ENCODE measurements at places on chromosomes 11 and 22.

DNA sequence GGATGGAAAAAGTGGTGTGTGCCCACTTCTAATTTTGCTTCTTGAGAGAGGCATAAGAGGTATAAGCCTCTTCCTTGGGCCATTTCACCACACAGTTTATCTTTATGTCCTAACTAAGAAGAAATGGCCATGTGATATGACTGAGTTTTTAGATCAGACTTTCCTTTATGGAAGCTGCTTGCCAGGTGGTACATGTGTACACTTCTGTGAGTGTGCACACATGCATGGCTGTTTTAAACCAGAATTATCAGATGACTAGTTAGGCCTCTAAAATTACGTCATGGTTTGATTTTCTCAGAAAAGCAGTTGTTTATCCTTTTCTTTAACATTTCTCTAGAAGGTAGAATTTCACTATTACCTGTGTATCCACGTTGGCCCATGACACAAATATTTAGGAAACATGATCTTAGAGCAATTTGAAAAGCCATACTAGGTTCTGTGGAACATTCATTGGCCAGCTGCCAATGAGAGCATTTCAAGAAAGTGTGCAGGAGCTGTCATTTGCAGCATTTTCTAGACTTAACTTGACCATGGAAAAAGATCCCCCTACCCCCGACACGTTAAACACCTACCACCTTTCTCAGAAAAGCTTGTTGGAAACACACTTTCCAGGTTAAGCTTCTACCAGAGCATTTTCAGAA lies 109.2 kb upstream of the GAL start:
- no peak for DNase-seq

GRCh38 chr22:45007391-45008185 lies 2.2 kb downstream of the PHF21B start:
- no peak for DNase-seq

- no peak for DNase-seq
These were observed 22.6 kb downstream of the NEU3 start for GRCh38 chr11:75011357-75011756.

DNA sequence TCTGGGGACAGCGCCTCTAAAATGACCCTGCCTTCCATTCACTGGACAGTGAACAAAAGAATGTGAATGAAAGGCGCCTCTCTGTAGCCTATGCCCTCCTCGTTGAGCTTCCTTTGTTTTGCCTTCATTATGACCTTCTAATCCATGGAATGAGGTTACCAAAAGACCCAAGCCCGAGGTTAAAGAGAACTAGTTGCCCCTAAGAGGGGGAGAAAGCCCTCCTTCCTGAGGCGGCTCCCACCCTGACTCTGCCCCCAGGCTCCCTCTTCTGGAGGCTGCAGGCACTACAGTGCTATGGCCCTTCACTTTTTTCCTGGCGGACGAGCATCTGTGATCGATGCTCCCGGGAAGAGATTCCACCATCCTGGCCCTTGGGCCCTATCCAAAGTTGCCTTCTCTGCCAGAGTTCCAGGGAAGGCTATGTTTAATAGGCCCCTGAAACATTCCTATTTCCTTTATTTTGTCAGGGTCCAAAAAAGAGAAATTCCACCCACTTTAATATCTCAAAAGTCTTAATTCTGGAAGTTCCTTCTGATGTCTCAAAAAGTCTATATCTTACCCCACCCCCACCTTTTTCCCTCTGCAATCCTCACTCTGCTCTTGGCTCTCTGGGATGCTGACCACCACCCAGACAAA lies 147.3 kb downstream of the FEZ1 start:
- DNase-seq, result peak; percentile 39

GRCh38 chr11:110472858-110473257 lies 43.1 kb downstream of the FDX1 start:
- no peak for DNase-seq

DNA sequence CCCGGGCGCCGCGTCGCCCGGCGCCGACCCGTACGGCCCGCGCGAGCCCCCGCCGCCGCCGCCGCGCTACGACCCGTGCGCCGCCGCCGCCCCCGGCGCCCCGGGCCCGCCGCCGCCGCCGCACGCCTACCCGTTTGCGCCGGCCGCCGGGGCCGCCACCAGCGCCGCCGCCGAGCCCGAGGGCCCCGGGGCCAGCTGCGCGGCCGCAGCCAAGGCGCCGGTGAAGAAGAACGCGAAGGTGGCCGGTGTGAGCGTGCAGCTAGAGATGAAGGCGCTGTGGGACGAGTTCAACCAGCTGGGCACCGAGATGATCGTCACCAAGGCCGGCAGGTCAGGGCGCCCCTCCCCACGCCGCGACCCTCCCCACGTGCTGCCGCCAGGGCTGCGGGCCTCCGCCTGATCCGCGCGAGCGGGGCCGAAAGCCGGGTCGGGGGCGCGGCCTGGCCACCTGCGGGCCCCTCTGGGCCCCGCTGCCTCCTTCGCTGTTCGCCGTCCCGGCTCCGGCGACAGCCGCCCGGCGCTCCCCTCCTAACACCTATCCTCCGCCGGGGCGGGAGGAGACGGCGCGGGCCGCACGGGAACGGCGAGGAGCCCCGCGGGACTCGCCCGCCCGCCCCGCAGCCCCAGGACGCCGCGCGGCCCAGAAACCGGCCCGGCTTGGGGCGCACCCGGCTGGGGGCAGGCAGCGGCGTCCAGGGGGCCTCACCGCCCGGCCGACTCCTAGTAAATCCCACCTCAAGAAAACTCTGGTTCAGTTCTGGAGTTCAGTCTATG lies 560 bp downstream of the TBX1 start:
- no peak for DNase-seq

DNA sequence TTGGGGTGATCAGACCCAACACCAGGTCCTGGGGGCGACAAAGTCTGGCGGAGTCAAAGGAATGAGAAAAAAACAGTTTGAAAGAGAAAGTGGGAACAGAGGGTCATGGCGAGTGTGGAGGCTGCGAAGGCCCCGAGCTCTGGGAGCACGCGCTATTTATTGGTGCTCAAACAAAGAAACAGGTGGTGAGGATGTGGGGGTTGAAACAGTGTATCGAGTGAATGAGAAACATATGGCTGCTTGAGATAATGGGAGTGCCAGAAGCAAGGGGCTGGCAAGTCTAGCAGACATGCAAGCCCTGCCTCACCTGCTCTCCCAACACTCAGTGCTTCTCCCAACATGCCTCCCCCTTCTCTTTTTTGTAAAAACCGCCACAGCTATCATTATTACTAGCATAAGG lies 7.8 kb upstream of the DUSP18 start:
- DNase-seq, result no peak

GRCh38 chr22:20725987-20726558 lies 47.8 kb upstream of the SERPIND1 start:
- no peak for DNase-seq

DNA sequence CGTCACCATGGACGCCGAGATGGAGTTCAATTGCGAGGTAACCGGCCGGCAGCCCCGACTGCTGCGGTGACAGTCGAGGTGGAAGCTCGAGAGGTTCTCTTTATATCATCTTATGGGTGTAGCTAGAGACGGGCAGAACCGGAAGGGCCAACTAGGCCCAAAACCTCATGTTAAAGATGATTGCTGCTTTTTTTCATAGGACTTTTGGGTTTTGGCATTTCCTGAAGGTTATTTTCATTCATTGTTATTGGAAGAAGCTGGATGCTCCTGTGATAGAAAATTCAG lies 585 bp downstream of the NF2 start:
- DNase-seq, result peak; percentile 49

DNA sequence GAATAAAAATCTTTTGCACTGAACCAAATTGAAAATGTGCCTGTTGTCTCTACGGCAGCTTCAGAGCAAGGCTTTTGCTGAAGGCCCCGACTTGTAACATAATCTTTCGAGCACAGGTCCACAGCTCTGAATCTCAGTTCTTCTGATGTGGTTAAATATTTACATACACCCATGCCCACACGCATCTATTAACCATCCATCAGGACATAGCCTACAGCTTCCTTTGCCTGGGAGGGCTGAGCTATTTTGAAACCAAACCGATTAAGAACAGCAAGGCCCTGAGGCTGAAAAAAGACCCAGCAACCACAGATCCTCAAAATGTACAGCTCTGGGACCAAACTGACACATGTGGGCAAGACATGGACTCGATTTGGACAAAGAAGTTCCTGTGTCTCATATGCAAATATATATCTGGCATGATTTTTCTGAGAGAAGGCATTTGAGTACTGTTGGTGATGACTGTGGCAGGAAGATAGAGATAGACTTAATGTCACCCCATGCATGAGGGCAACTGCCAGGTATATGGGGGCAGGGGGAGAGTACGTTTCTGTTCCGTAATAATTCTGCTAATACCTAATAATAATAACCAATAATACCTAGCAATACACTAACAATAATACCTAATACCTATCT lies 322.7 kb upstream of the PLET1 start:
- no peak for DNase-seq

GRCh38 chr11:127056338-127056971 lies 55.9 kb upstream of the KIRREL3 start:
- DNase-seq, result no peak

GRCh38 chr11:43943372-43943930 lies 1.0 kb downstream of the C11orf96 start:
- DNase-seq, result no peak

DNA sequence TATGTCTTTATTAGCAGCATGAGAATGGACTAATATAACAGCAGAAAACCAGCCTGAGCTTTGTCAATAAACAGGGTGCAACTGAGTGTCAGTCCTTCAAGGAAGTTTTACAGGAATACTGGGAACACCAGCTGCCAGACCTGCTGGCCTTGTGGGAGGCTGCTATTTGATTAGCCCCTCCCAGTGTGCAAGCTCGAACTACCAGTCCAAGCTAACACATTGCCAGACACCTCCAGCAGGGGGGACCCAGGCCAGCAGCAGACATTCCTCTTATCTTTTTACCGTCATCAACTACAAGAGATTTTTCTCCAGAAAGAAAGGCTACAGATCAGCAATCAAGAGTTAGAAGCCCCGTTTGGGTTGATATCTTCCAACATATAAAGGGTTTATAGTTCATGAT lies 942.8 kb upstream of the TENM4 start:
- DNase-seq, result peak; percentile 15

DNA sequence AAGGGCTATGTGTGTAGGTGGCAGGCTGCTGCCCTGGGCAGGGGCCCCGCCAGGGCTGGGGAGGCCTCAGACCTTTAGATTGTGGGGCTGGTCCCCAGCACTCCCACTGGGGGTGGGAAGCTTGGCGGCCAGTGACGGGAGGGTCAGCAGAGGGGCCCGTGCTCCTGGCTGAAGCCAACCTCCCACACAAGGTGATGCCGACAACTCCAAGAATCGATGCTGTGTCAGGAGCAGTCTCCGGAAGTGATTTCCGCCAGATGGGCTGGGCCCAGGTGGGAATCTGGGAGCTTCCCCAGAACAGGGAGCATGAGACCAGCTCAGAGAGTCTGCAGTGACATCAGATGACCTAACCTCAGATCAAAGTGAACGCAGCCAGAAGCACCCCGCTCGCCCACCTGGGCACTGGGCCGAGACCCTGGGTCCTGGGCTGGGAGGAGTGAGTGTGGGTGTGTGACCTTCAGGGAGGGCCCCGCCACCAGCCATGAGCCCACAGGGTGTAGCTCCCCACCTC lies 7.7 kb downstream of the TRPM5 start:
- DNase-seq, result no peak

DNA sequence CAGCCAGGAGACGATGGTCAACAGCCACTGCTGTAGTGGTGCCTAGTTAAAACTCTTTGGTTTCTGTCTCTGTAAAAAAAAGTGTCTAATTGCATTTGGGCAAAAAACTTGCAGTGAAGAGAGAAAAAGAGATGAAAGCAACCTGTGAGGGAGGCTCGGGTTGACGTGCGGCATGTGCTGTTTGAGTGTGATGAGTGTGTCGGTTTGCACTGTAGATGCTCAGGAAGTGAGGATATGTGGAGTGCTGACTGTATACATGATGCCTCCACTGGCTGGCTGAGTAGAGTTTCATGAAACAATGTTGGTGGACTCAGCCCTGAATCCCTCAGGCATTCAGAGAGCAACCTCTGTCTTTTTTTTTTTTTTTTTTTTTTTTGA lies 4.3 kb upstream of the DGCR6L start:
- DNase-seq, result no peak

GRCh38 chr11:17526931-17527627 lies 17.1 kb downstream of the USH1C start:
- DNase-seq, result no peak

GRCh38 chr11:109120341-109120740 lies 301.6 kb upstream of the C11orf87 start:
- DNase-seq, result no peak

DNA sequence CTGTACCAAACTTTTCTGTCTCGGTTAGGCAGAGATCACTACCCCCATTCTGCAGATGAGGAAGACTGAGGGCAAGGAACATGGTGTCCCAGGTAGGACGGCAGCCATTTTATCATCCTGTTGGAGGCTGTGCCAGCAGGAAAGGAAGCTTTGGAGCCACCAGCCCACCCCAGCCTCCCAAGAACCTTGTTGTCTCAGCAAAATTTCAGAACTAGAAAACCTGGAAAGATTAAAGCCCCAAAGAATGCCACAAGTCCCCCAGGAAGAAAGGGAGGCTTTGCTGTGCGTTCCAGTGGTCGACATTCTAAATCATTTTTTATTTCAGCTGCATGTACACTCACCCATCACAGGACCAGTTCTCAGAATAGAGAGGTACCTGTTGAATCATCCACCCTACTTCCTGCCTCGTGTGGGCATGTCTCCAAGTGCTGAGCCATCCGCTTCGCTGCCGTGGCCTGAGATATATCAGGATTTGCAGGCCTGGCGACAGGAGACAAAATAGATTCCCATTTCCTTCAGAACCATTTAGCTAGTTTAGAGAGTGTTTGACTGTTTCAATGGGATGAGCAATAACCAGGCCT lies 13.0 kb upstream of the EIF3D start:
- DNase-seq, result no peak

GRCh38 chr11:37946155-37946766 lies 1348.2 kb upstream of the RAG2 start:
- DNase-seq, result peak; percentile 12

Measured in transverse colon (tissue), 4 donors.